ENCODE measurements at places on chromosomes 4 and X.

- DNase-seq, result no peak
Observed at GRCh38 chr4:118872181-118872580, 16.5 kb upstream of the SYNPO2 start.

DNA sequence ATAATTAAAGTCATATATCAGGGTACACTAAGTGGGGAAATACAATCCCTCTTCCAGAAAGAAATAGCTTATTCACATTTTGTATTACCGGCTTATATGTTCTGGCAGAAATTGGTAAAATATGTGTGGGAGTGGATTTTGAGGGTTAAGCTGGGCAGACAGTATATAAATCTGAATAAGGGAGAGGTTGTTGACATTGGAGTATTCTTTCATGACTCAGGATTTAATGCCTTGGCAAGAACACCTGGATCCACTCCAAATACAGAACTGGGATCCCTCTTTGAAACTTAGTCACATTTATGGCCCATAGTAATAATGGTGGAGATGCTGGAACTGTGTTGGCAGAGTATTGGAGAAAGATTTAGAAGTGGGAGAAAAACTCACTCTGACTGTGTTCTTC lies 54.3 kb upstream of the TET2 start:
- DNase-seq, result peak; percentile 41

DNA sequence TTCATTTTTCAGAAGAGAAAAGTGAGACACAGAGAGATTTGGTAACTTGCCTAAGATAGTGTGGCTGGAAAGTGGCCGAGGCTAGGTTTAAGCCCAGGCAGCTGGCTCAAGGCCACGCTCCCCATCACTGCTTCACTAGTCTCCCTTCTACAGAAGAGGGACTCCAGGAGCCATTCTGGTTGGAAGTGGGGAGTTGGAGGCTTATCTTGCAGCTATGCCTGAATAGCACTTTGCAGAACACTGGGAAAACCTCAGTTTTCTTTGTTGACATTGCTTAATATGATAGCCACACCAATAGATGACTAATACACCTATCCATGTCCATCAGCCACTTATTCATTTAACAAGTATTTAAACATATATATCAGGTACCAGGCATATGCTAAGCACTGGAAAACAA lies 18.5 kb downstream of the LRRC66 start:
- no peak for DNase-seq

GRCh38 chr4:78722320-78722719 lies 53.8 kb upstream of the BMP2K start:
- DNase-seq, result no peak

DNA sequence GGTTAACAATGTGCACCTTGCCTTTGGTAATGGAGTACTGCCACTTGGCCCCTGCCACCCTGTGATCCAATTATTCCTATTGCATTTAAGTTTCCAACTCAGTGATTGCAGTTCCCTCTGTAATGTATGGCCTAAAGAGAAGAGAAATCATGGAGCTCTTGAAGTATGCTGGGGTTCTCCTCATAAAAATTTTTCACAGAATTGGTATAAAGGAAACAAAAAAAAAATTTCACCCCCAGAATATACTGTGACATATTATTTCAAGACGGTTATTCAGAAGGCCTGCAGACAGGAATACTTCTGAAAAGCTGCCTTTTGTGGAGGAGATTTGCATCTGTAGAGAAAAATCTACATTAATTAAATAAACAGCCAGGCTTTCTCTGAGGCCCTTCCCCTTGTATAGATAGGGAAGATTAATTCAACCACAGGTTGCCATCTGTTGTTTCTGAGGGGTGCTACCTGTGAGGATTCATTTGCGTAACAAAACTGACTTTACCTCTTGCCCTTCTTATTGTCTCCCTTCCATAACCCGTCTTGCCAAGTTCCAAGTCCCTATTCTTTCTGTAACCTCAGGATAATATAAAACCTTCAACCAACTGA lies 94.8 kb upstream of the LANCL3 start:
- no peak for DNase-seq

All from AG09309 (cell line).